BE2C (cell line): ENCODE measurements at places on chromosomes 5 and 9.

- peak; percentile 19 for DNase-seq
These were observed 6.6 kb downstream of the EEIG1 start for GRCh38 chr9:127974001-127974768.

DNA sequence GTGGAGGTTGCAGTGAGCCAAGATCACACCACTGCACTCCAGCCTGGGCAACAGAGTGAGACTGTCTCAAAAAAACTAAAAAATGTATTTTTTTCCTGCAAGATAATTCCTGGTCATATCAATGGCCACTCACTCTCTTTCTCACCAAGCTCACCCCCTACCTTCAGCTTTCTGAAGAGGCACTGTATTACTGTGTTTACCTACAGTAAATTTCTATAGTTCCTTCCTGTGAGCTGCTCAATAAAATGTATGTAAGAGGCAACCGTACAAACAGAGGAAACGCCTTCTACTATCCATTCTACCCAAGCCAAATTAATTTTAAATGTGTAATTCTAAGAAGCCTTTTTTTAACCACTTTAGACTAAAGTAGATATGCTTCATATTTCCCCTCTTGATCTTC lies 929.3 kb upstream of the DMAC1 start:
- no peak for DNase-seq

DNA sequence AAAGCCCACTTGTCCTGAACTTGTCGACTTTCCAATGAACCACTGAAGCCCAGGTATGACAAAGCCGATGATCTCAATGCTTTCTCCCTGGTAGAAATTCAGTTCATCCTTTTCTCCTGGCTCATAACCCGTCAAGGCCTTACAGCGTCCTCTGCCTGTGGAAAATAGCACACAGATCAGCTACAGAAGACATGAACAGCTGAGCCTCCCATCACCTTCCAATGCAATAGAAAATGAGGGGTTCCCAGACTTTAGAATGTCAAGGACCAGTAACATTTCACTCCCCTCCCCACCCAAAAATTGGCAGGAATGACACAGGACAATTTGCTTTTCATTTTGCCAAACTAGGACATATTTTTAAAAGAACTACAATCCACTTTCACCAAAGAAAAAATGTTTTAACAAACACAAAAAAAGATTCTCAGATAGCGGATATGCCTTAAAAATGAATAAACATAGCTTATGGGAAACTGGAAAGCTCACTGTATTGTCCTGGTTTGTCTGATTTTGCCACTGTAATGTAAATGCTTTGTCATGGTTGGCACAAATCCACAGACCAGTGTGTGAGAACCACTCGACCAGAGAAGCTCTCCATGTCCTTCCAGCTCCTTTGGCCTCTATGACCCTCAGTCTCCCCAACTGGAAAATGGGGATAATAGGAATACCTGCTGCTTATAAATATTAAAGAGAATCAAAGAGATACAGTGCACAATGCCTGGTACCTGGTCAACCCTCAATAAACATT lies 24.4 kb downstream of the SH3TC2 start:
- no peak for DNase-seq

GRCh38 chr9:93112116-93112863 lies 16.3 kb downstream of the CARD19 start:
- DNase-seq = peak; percentile 5

- DNase-seq = no peak
These were observed 8.5 kb downstream of the MRPL36 start for GRCh38 chr5:1791176-1791575.

DNA sequence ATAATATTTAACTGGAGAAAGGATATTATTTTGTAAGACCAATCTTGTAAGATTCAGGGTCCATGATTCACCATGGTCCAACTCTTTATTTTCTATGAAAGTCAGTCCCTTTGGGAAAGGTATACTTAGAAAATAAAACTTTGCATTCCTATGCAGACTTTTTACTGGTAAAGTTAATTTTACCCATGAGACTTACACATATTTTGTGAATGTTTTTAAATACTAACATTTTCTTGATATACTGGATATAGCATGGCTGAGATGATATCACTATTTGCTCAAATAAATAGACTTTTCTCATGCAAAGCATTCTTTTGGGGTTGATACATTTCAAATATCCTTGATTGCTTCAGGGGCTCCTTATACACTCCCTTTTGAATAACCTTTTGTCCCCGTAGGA lies 512.1 kb downstream of the MAN2A1 start:
- no peak for DNase-seq

- DNase-seq = no peak
These were observed 1537.8 kb upstream of the ACO1 start for GRCh38 chr9:30846651-30847050.

DNA sequence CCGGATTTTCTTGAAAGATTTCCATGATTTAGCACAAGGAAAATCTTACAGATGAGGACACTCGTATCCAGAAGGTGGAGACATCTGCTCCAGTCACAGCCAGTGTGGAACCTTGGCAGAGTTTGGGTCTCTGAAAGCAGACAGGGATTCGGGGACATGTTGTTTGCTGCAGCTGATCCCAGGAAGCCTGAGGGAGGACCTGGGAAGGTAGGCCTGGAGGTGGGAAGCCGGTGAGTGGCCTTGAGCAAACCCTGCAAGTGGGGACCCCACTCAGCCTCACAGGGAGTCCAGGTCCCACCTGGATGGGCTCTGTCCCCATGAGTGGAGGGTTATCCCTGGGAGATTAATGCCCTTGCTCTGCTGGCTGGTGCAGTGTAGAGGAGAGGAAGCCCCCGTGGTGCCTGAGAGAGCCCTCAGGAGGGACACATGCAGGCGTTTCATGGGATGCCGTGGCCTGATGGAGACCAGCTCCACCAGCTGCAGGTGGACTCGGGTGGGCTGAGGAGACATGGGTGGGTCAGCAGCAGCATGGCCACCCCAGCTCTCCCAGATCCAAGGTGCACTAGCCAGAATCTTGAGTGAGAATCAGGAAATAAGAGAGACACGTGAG lies 7.8 kb downstream of the MRPS2 start:
- DNase-seq = no peak

GRCh38 chr9:93211654-93212001 lies 27.7 kb downstream of the WNK2 start:
- no peak for DNase-seq

DNA sequence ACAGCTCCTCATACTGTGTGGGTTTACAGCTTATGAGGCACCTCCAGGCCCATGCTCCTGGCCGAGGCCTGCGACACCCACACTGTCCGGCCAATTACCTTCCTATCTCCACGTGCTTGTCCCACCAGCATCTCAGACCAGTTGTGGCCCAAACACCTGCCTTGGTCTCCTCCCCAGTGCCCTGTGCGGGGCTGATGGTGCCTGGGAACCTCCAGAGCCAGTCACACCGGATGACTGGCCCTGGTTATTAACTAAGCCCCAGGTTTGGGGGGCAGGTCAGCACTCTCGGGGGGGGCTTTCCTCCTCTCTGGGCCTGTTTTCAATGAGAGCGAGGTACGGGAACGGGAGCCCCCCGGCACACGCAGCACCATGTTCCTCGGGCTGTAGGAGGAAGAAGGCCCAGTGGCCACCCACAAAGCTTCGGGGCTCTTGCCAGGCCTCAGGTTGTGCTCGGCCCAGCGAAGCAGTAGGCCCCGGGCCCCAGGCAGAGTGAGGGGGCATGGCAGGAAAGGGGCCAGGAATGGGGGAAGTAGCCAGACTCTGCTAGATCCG lies 76.0 kb upstream of the PHYKPL start:
- no peak for DNase-seq

GRCh38 chr9:107213080-107213479 lies 70.0 kb upstream of the RAD23B start:
- no peak for DNase-seq

DNA sequence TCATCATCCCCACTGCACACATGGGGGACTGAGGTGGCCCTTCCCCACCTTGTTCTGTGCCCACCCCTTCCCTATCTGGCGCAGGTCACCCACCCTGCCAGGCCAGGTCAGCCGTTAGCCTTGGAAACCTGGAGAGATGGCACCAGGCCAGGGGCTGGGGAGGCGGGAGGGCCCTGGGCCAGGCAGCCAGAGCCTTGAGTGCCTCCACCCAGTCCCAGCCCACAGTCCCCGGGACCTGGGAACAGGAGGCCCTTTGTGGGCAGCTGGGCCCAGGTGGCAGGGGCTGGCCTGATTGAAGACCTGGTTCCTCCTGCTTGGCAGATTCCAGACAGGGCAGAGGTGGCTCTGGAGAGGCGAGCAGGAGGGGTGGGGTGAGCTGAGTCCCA lies 70.6 kb downstream of the LRSAM1 start:
- no peak for DNase-seq

GRCh38 chr9:33852216-33852826 lies 35.4 kb downstream of the UBE2R2 start:
- peak; percentile 74 for DNase-seq

GRCh38 chr9:81317939-81318338 lies 371.4 kb downstream of the TLE1 start:
- DNase-seq = peak; percentile 39

- no peak for DNase-seq
These were observed 200.8 kb downstream of the RGS3 start for GRCh38 chr9:113664181-113664875.

- DNase-seq = no peak
These were observed 1.4 kb upstream of the SPATA6L start for GRCh38 chr9:4667681-4668080.

GRCh38 chr5:88588609-88589008 lies 294.4 kb downstream of the MEF2C start:
- DNase-seq = no peak

- no peak for DNase-seq
These were observed 21.1 kb upstream of the LAMC3 start for GRCh38 chr9:130987738-130988399.

DNA sequence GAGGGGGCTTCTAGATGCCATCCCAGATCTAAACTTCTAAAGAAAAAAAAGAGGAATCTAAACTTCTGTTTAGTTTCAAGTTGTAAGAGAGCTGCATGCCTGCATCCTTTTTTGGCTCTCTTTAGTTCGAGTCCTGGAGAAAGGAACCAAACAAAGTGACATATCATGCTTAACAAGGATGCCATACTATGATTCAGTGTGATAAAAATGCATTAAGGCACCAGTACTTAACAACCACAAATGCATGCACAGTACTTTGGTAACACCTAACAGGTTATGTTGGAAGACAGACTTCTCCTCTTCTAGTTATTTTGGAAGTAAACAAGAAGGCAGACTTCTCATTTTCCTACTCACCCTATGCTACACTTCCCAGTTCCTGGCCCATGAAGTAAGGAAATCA lies 27.3 kb downstream of the NME5 start:
- no peak for DNase-seq

GRCh38 chr9:109418827-109419226 lies 79.3 kb downstream of the PTPN3 start:
- no peak for DNase-seq

- DNase-seq = no peak
These were observed 806 bp upstream of the RNF224 start for GRCh38 chr9:137226338-137227053.

- DNase-seq = no peak
These were observed 48.5 kb upstream of the ABL1 start for GRCh38 chr9:130786526-130786925.

DNA sequence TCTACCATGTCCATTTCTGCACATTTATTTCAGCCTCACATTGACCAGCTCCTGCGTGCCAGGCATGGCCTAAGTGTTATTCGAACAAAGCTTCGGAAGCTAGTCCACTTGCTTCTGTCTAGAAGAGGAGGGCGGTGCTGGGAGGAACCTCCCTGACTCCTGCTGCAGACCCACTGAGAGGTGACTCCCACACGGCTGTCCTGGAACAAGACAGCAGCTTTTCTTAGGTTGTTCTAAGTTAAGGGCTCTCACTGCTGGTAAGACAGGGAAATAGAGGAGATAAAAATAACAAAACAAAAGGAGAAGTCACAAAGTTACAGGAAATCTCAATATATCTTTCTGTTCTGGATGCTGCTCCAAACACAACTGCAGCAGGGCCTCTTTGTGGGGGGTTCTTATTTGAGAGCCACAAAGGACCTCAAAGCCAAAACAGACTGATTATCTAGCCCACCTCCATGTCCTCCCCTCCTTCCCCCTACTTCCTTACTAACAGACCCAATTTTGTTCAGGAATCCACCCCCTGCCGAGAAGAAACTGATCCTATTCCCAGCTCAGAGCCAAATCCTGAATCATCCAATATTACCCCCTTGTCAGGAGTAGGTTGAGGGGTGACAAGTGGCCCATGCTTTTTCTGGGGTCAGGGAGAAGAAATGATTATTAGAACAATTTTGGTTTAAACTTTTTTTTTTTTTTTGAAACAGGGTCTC lies 28.4 kb upstream of the KCNIP1 start:
- DNase-seq = no peak

DNA sequence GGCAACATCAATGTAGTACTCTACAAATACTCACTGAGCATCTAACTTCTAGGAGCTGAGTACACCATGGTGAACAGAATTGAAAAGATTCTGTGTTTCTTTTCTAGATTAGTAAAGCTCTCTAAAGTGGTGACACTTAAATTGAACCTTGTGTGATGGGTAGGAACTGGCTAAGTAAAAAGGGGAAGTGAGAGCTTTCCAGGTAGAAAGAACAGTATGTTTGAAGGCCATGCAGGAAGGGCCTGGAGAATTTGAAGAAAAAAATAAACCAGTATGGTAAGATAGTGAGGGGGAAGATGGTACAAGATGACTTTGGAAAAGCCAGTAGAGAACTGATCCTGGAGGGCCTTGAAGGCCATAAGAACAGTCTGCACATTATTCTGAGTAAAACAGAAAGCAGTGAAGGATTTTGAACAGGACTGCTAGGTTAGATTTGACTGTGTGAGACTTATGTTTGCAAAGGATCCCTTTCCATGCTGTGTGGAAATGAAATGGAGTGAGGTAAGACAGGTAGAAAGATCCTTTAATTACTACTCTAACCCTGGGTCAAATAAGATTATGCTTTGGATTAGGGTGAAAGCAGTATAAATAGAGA lies 46.7 kb upstream of the UBQLN1 start:
- DNase-seq = no peak

DNA sequence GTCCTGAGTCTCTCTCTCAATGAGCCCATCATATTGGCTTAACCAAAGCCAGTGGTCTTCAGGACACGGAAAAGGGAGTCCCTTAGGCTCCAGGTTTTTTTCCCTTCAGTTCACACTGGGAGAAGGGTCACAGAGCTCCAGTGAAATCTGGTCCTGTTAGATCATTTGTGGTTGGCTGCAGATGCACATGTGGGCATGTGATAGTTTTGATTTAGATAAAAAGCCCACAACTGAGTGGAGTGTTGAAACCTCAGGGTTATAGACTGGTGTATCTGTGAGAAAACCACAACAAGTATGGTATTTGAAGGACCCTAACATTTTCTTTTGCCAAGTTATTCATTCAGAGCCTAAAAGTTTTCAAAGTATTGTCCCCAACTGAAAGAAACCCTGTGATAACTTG lies 46.7 kb downstream of the PRLR start:
- no peak for DNase-seq

DNA sequence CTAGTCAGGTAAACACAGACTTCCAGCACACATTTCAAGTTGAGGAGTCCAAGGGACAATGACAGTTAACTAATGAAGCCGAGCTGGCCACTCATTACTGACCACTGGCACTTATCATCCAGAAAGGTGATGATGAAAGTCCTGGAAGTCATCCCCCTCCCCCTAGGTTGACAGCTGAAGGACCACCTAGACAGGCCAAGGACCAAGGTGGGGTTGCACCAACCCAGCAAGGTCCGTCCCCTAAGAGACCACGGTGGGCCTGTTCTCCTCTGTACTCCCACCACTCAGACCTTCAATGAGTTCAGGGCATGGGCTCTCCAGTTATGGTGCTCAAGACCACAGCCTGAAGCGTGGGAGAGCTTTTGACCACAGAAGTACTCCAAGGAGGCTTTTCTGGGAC lies 13.2 kb downstream of the P4HA2 start:
- no peak for DNase-seq
